B cell (primary cell): ENCODE measurements at places on chromosomes 3 and 15.
A peak's percentile ranks its signal among the peaks of the same experiment; 100 is the strongest.

DNA sequence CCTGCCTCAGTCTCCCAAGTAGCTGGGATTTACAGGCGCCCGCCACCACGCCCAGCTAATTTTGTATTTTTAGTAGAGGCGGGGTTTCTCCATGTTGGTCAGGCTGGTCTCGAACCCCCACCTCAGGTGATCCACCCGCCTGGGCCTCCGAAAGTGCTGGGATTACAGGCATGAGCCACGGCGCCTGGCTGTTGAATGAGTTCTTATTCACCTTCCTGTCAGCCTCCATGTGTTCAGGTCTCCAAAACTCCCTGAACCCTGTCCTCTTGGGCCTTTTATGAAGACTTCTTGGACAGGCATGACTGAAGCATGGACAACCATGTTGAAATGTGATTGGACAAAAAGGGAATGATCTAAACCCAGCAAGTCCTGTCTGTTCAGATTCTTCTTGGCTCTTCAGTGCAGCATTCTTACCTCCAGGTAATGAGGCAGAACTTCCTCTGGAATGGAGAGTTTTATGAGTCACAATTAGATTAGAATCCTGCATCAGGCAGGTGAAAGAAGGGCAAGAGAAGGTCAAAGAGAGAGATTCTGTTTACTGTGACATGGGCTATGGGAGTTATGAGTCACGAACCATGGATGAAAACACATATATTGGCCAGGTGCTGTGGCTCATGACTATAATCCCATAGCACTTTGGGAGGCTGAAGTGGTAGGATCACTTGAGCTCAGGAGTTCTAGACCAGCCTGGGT lies 23.1 kb upstream of the EIF4A2 start:
- H3K4me3 ChIP-seq, result no peak overlapping the region
- H3K36me3 ChIP-seq, result no peaks in the 10 kb centered on the region
- H3K27me3 ChIP-seq, result no peaks in the 10 kb centered on the region
- H3K27ac ChIP-seq, result no peak overlapping the region
- no peak for DNase-seq

GRCh38 chr3:71419369-71419768 lies 164.2 kb downstream of the FOXP1 start:
- H3K36me3 ChIP-seq, result no peaks in the 10 kb centered on the region
- no peak overlapping the region for H3K27ac ChIP-seq
- H3K4me1 ChIP-seq, result peaks cover 87% of the 10 kb centered on the region
- DNase-seq, result no peak
- no peaks in the 10 kb centered on the region for H3K27me3 ChIP-seq
- no peak overlapping the region for H3K4me3 ChIP-seq

GRCh38 chr3:31635545-31635944 lies 102.8 kb downstream of the STT3B start:
- H3K27me3 ChIP-seq, result no peaks in the 10 kb centered on the region
- no peak overlapping the region for H3K27ac ChIP-seq
- H3K36me3 ChIP-seq, result peaks cover 30% of the 10 kb centered on the region
- no peaks in the 10 kb centered on the region for H3K4me1 ChIP-seq

DNA sequence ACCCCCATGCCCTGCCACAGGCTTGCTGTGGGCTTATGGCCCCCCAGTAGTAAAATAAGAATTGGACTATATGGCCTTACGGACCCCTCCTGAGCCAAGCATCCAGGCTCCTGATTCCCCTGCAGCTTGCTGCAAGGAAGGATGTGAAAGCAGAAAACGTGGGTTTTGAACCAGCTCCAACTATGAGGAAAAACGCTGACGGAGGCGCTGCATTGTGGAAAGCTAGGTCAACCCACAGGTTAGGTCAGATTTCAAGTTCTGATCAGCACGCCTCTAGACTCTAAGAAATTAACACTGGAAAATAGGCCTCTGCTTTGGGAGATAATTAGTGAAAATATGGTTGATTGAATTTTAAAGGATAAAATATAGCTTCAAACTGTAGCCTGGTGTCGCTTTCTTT lies 195.4 kb upstream of the HES1 start:
- H3K36me3 ChIP-seq, result no peaks in the 10 kb centered on the region
- H3K4me3 ChIP-seq, result no peak overlapping the region
- DNase-seq, result no peak
- H3K27ac ChIP-seq, result no peak overlapping the region

DNA sequence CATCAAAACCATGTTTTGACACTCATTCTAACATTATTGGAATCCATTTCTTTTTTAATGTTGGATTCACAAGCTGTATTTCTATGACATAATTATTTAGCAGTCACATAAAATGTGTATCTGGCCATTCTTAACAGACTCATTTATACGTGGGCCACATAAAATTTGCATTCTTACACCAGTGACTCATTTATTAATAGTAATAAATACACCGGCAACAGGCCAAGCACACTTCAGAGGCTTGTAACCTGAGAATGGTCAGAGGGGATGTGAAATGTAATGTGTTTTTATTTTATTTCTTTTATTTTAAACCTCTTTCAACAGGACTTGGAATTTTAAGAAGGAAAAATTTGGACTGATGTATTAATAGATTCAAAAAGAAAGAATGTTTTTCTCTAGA lies 384.9 kb upstream of the RARB start:
- no peak overlapping the region for H3K27ac ChIP-seq
- H3K4me1 ChIP-seq, result no peaks in the 10 kb centered on the region
- no peak for DNase-seq
- no peaks in the 10 kb centered on the region for H3K36me3 ChIP-seq

- DNase-seq, result peak; percentile 50
- no peaks in the 10 kb centered on the region for H3K27me3 ChIP-seq
- H3K4me3 ChIP-seq, result no peak overlapping the region
- peaks cover 35% of the 10 kb centered on the region for H3K36me3 ChIP-seq
- H3K27ac ChIP-seq, result no peak overlapping the region
- H3K4me1 ChIP-seq, result no peaks in the 10 kb centered on the region
Observed at GRCh38 chr3:179421500-179421899, 29.8 kb downstream of the GNB4 start.

DNA sequence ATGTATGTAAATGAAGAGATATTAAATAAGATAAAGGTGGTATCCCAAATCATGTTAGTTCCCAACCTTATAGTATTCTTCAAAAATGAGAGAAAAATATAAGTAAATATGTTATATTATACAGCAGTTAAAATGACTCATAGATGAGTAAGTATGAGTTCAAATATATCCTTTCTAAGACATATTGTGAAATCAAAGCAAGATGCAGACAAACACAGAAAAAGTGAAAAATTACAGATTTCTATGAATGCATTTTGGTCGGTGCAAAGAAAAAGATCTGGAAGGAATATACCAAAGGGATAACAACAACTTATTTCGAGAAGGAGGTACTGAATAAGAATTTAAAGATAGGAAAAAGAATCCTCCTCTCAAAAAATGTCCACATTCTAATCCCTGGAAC lies 181.2 kb upstream of the TTC14 start:
- H3K27me3 ChIP-seq, result no peaks in the 10 kb centered on the region
- no peaks in the 10 kb centered on the region for H3K36me3 ChIP-seq
- DNase-seq, result no peak
- no peak overlapping the region for H3K4me3 ChIP-seq
- H3K4me1 ChIP-seq, result no peaks in the 10 kb centered on the region

DNA sequence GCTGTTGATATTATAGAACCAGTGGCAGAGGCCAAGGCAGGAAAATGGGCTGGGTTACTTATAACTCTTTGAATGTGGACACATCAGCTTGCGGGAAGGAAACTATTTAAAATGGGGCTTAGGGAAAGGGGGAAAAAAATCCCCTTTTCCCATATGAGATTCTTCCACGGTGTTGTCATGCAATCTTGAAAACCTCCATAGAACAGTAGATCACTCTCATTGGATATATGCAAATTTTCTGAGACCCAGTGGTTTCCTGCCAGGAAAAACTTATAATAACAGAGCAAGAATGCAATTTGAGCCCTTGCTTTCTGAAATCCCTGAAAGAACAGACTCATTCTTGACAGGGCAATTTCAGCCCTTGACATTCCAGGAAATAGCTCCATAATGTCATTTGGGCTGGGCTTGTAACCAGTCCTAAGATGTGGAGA lies 31.1 kb downstream of the TMEM212 start:
- no peaks in the 10 kb centered on the region for H3K36me3 ChIP-seq
- no peak overlapping the region for H3K4me3 ChIP-seq
- no peaks in the 10 kb centered on the region for H3K27me3 ChIP-seq
- H3K27ac ChIP-seq, result no peak overlapping the region
- no peak for DNase-seq

DNA sequence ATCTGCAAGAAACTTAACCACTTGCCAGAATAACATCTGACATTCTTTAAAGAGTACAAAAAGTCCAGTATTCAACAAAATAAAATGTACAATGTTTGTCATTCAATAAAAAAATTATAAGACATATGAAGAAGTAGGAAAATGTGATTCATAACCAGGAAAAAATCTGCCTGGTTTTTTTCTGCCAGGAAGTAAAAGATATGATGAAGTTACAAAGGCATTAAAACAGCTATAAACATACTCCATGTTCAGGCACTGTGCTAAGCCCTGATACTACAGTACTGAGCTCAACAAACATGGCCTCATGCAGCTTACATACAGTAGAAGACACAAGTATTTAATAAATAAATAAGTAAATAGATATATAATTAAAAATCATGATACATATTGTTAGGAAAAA lies 178.4 kb upstream of the STT3B start:
- no peaks in the 10 kb centered on the region for H3K4me1 ChIP-seq
- no peaks in the 10 kb centered on the region for H3K36me3 ChIP-seq
- DNase-seq, result no peak
- no peak overlapping the region for H3K27ac ChIP-seq

DNA sequence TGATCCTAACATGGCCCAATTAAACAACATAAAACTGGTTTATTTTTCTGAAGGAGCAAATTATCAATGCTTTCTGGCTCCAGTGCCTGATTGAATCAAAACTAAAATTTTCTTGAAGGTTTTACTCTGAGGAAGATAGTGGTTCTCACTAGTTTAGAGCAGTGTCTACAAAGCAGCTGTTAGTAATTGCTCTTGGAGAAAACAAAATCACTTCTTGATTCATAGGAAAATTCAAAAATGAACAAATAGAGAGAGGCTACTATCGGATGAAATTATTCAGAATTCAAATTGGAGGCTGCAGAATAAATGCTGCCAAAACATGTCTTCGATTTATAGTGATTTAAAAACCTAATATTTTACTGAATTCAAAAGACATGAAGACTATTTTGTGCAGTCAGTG lies 15.1 kb upstream of the RIOX2 start:
- DNase-seq, result no peak
- no peak overlapping the region for H3K4me3 ChIP-seq
- no peaks in the 10 kb centered on the region for H3K27me3 ChIP-seq
- H3K36me3 ChIP-seq, result no peaks in the 10 kb centered on the region
- no peak overlapping the region for H3K27ac ChIP-seq

DNA sequence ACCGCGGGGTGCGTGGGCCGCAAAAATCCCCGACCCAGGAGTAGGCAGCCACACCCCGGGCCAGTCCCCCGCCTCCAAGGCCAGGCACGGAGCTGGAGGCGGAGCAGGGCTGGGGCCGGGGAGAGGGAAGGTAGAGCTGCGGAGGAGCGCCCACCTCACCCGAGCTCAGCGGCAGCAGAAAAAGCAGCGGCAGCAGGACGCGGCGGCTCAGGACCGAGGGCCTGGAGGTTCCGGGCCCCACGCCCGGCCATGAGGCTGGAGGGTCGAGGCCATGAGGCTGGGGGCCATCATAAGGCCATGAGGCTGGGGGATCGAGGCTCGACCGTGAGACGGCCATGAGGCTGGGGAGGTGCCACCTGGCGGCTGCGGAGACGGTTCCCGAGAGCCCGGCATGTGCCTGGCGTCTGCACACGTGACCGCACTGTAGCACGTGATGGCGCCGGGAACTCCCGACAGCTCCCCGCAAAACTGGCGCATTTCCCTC lies 32.9 kb upstream of the PRSS50 start:
- no peak overlapping the region for H3K4me3 ChIP-seq
- H3K27ac ChIP-seq, result no peak overlapping the region
- H3K27me3 ChIP-seq, result no peaks in the 10 kb centered on the region
- no peak for DNase-seq
- no peaks in the 10 kb centered on the region for H3K4me1 ChIP-seq

DNA sequence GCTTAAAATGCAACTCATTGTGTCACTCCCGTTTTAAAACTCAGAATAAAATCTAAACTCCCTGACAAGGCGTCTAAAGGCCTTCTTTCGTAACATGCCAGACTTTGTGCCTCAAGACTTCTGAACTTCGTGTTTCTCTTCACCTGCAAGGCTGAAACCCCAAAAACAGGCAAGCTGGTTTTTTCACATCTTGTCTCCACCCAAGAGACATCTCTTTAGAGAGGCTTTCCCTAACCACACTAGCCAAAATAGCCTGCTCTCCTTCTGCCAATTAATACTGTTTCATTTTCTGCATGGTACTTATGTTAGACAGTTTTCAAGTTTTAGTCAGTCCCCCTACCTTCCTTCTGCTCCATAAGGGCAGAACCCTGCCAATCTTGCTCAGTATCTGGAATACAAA lies 41.6 kb downstream of the RAF1 start:
- DNase-seq, result no peak
- no peak overlapping the region for H3K4me3 ChIP-seq
- peak overlapping the region; percentile 7 for H3K27ac ChIP-seq
- H3K36me3 ChIP-seq, result peaks cover 5% of the 10 kb centered on the region

- DNase-seq, result no peak
- H3K27ac ChIP-seq, result peak overlapping the region; percentile 88
- H3K27me3 ChIP-seq, result no peaks in the 10 kb centered on the region
- H3K36me3 ChIP-seq, result no peaks in the 10 kb centered on the region
Observed at GRCh38 chr15:68228971-68229385, 550 bp downstream of the CLN6 start.

- H3K4me1 ChIP-seq, result no peaks in the 10 kb centered on the region
- no peak overlapping the region for H3K27ac ChIP-seq
- H3K4me3 ChIP-seq, result no peak overlapping the region
- no peak for DNase-seq
Observed at GRCh38 chr3:111782447-111782782, 76.7 kb upstream of the PHLDB2 start.

DNA sequence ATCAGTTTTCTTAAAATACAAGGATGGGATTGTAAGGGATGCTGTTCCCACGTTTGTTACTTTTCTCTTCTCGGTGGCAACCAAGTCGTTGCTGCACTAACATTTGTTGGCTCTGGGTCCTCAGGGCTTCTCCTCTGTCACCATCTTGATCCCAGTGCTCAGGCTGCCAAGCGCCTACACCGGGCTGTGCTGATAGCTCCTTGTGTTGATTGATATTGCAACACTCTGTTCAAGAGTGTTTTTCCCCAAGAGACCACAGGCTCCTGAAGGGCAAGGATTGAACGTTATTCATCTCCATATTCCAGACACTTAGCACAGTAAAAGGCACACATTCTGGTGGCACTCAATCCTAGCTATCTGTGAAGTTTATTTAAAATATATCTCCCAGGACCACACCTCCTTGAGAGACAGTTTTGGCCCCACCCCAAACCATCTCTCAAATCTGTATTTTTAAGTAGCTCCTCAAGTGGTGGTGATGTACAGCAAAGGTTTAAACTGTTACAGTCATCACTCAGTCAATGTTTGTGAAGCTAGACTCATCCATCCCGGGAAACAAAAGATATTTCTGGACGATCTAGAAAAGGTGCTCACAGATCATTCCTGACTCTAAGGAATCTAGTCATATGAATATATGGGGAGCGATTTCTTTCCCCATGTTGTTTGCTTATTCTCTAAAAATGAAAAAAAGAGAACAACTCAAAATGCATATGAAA lies 38.5 kb upstream of the FOXP1 start:
- no peaks in the 10 kb centered on the region for H3K4me1 ChIP-seq
- H3K4me3 ChIP-seq, result no peak overlapping the region
- H3K36me3 ChIP-seq, result no peaks in the 10 kb centered on the region
- no peak for DNase-seq
- H3K27me3 ChIP-seq, result peaks cover 2% of the 10 kb centered on the region
